ENCODE measurements at places on chromosomes 1 and 21. TPM values are rescaled to one million over a fixed set of nuclear protein-coding genes. Genes with fewer than 3 reads are reported as not detected.

Gene ATP8B2
- 32.4 TPM for total RNA-seq

DNA sequence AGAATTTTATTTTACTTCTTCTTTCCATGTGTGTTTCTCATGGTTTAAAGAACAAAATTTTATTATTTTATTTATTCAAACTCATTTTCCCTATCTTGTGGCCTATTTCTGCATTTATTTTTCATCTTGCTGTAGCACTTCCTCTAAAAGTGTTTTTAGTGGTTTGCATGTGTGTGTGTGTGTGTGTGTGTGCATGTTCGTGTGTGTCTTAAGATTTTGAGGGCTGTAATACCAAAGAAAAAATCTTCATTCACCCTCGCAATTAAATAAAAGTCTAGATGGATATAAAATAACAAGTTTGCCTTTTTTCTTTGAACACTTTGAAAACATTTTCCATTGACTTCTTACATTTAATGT lies 24.6 kb upstream of the FCRL3 start:
- H3K4me3 ChIP-seq, result no peak overlapping the region
- no peaks in the 10 kb centered on the region for H3K36me3 ChIP-seq
- H3K27me3 ChIP-seq, result no peaks in the 10 kb centered on the region
- DNase-seq, result peak; percentile 86

DNA sequence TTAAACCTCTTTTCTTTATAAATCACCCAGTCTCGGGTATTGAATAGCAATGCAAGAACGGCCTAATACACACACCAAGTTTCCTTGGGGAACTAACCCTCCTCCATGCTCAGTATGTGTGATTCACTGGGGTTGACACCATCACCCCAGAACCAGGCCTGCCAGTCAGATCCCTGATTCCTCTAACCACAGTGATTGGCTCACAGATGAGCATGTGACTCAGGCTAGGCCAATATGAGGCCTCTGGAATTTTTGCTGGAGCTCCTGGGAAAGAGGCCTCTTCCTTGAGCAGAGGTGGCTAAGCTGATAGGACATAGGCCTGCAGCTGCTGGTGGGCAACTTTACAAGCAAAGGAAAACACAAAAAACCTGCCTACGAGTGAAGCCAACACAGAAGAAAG lies 74.7 kb upstream of the ZBTB40 start:
- no peaks in the 10 kb centered on the region for H3K4me1 ChIP-seq
- no peak overlapping the region for H3K4me3 ChIP-seq
- no peak overlapping the region for H3K27ac ChIP-seq
- peaks cover 7% of the 10 kb centered on the region for H3K27me3 ChIP-seq

DNA sequence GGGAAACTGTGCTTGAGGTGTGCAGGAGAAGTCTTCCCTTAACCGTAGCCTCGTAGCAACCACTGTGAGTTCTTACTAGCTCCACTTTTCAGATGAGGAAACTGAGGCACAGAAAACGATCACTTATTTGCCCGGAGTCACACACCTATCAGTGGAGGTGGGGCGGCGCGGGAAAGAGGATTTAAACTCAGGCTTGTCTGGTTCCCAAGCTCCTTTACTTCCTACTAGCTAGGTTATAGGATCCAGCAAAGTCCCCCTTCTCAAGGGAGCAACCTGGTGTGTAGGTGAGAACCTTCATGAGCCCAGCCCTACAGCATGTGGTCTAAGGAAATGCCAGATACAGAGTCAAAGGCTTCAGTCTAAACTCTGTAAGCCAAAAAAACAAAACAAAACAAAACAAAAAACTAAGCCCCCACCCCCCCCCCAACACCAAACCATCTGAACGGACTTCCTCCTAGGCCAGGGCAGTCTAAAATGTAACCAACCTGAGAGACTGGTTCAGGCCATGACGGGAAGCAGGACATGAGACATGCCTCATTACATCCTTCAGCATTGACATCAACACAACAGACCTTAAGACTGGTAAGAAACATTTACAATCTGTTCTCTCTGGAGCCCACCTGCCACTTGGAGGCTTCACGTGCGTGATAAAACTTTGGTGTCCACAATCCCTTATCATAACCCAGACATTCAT lies 709 bp upstream of the FBXO42 start:
- no peaks in the 10 kb centered on the region for H3K27me3 ChIP-seq
- peak overlapping the region; percentile 81 for H3K4me3 ChIP-seq
- DNase-seq, result peak; percentile 40
- H3K4me1 ChIP-seq, result peaks cover 30% of the 10 kb centered on the region

- H3K36me3 ChIP-seq, result peaks cover 1% of the 10 kb centered on the region
- peaks cover 55% of the 10 kb centered on the region for H3K4me1 ChIP-seq
- DNase-seq, result peak; percentile 87
- peak overlapping the region; percentile 78 for H3K4me3 ChIP-seq
- peak overlapping the region; percentile 34 for H3K27ac ChIP-seq
Observed at GRCh38 chr1:32334864-32335534, 1.0 kb downstream of the MARCKSL1 start.
